ENCODE measurements at places on chromosomes 7 and 10.

DNA sequence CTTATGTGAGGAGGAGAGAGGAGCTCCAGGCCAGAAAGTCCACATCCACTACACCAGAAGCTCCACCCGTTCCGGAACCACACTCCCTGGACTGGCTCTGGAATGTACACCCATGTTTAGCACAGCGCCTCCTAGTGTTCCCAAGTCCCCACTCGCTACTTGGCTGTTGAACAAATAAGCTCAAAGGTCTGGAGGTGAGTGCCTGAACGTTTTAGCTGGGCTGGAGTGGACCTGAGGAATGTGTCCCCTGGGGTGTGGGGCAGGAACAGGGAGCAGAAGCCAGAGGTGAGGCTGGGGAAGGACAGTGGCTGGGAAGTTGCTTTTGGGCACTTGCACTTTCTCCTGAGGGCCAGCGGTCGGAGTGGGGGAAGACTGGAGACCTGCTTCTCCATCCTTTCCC, 164.1 kb upstream of the CDCA7L start:
- DNase-seq = no peak

DNA sequence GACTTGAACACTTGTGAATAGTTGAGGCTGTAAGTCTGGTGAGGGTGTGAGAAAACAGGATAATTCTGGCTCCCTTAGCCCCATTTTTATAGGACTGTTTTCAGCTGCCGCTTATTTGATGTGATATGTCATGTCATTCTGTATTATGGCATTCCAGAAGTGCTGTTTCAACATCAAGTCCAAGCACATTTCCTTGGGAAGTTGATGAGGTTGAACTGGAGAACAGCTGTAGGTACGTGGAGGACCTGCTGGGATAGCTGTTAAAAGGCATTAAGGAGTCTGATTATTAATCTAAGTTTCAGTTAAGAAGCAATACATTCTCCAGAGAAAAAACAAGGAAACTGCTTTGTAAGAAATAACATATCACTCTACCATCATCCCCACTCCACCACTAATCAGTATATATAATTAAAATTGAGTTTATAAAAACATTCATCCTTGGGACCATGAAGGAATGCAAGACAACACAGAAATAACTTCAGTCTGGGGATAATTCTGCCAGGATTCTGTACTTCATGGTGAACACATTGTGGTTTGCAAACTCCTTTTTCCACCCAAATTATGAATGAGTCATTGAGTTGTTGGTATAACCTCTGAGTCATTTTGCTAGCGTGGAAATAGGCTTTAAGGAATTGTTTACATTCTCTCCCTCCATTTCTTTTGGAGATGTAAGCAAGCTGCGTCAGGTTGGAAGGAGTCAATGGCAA, 39.9 kb upstream of the TMEM229A start:
- DNase-seq = no peak

GRCh38 chr10:6053816-6054631, 8.1 kb downstream of the IL2RA start:
- no peak for DNase-seq

- DNase-seq = no peak
Measured at GRCh38 chr7:107891636-107892366, 818 bp downstream of the DLD start.

DNA sequence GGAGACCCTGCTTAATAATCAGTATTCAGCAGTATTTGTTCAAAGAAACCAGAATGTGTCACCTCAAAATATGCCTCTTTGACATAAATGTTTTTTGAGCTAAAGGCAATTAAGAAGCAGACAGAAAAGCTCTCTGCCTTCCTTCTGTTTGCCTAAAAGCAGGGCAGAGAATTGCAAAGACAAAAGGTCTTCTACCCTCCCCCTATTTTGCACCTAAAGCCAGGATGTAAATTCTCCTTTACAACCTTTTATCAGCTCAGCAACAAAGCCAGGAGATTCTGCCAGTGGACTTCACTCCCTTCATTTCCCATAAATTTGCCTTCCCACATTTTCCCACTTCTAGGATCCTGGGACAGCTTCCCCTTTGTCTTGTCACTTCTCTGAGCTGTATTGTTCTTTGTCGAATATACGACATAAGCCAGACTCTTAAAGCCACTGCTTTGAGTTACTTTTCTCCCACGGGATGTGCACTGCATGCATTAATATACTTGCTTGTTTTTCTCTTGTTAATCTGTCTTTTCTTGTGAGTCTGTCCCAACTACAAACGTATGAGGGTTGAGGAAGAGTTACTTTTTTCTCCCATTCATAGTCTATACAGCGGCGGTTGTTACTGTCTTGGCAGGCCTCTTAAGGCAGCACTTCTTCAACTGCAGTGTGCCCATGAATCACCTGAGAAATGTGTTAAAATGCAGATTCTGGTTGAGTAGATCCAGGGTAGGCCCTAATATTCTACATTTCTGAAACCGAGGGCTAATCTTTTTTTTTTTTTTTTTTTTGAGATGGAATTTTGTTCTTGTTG, 48.2 kb downstream of the ST8SIA6 start:
- no peak for DNase-seq

DNA sequence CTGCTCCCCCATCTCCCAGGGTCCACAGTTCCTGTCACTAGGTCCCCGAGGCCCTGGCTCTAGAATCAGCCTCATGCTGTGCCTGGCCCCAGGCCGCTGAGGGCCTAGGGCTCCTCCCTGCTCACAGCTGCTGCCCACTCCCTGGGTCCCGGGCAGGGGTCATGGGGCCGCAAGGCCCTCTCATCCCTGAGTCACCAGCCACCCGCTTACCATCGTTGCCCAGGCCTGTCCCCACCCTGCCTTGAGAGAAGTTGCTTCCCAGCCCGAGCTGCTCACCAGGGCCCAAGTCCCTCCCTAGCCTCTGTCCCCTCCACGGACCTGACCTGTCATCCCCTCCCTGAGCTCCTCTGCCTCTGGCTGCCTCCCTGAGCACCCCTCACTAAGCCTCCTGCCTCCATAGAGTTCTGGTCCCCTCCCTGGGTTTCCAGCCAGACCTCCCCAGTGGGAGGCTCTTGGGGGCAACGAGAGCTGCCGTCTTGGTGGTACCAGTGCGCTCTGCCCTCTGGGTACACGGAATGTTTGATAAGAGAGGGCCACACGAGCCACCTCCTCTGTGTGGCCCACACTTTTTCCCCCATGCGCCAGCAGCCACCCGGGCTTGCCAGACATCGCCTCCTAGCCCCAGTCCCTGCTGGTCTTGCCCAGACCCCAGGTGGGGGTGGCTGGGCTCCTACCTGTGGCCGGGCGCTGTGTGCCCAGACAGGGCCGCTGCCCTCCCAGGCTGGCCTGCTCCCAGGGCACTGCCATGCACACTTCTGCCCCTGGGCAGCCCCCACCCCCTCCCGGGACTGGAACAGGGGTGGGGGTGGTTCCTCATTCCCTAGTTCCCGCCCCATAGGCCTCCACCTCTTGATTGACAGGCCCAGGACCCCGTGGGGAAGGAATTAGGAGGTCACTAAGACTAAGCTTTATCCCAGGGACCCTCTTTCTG, 21.3 kb downstream of the MLXIPL start:
- no peak for DNase-seq

GRCh38 chr10:22658745-22659410, 55.5 kb downstream of the PIP4K2A start:
- no peak for DNase-seq

- DNase-seq = no peak
Measured at GRCh38 chr10:48551861-48552591, 52.8 kb downstream of the ARHGAP22 start.
